ENCODE measurements at places on chromosomes 13 and 19.

DNA sequence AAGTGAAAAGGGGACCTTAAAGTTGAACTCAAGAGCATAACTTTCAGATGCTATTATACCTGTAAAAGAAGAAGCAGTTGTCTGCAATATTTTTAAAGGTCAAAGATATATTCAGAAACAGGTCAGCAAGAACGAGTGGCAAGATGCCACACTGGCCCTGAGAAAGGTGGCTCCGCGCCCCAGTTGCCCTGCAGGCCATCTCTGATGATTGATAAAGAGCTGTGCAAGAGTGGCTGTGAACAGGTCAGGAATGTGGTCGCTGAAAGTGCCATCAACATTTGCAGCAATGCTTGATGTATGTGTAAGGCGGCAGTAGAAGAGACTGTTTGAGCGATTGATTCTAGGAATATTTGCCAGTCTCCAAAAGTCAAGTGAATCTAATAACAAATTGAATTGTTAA, 664.2 kb upstream of the SLC10A2 start:
- no peak for DNase-seq

DNA sequence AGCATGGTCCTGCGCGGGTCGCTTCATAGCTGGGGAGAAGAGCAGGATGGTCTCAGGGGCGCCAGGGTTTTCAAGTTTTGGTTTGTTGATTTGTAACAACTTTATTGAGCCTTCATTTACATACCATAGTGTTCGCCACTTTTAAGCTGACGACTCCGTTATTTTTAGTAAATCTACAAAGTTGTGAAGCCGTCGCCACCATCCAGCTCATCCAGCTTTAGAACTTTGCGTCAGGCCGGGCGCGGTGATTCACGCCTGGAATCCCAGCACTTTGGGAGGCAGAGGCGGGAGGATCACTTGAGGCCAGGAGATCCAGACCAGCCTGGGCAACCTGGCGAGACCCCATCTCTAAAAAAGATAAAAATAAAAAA, 404 bp downstream of the C19orf44 start:
- no peak for DNase-seq

- no peak for DNase-seq
Measured at GRCh38 chr13:31322702-31323405, 123.1 kb downstream of the B3GLCT start.

- no peak for DNase-seq
Measured at GRCh38 chr19:34261334-34262109, 7.2 kb downstream of the GARRE1 start.

DNA sequence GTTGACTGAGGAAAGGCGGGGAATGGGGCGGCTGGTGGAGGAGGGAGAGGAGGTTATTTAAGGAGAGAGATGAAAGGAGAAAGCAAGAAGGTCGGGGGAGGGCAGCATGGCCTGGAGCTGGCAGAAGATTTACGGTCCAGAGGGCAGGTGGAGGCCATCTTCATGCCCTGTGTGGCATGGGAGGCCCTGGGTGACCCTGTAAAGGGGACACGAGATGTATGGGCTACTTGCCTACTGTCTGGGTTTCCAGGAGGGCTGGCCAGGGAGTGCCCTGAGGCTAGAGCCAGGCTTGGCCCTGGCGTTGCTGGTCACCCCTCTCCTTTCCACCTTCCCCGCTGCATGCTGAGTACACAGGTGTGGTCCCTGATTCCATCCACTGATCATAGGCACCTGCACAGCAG, 6.1 kb downstream of the WTIP start:
- DNase-seq, result no peak

GRCh38 chr19:53196777-53197396, 3.7 kb upstream of the ZNF665 start:
- DNase-seq, result peak; percentile 95

- no peak for DNase-seq
Measured at GRCh38 chr19:44212866-44213346, 574 bp downstream of the ZNF227 start.

GRCh38 chr13:42148538-42148937, 100.1 kb downstream of the DGKH start:
- DNase-seq, result no peak

GRCh38 chr13:38713046-38713445, 26.2 kb downstream of the FREM2 start:
- no peak for DNase-seq

Measured in stimulated activated CD4-positive, alpha-beta T cell treated with anti-CD3 and anti-CD28 coated beads, Interleukin-15, amount 100 ng/mL, for 1 hour (primary cell).